Activated CD4-positive, alpha-beta T cell treated with anti-CD3 and anti-CD28 coated beads, Interleukin-2, Interleukin-4, amounts not matched to agents 100 ng/mL and 50 ng/mL, durations not matched to agents 16 hours and 8 hours (primary cell): ENCODE measurements at places on chromosomes 4 and X.
A peak's percentile ranks its signal among the peaks of the same experiment; 100 is the strongest.

DNA sequence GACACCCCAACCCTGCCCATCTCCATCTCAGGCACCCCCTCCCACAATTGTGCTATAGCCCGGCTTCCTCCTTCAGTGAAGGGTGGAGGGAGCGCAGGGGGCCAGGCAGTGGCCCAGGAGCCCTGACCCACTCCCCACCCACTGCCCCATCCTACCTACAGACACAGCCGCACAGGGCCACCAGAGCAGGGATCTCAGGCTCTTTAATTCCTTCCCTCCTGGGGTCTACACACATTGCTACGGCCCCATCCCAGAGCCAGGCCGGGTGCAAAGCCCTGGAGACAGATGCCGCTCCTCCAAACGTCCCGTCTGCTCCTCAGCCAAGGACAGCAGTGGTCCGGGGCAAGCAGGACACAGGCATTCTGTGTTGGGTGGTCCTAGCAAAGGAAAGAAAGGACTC is 12.8 kb upstream of the DUSP9 start:
- no peak for DNase-seq

GRCh38 chr4:32601848-32602247 is 1881.7 kb downstream of the PCDH7 start:
- no peak for DNase-seq

GRCh38 chrX:68424719-68425118 is 8.6 kb downstream of the OPHN1 start:
- no peak for DNase-seq

- DNase-seq: no peak
Observed at GRCh38 chr4:88989990-88990389, 67.0 kb downstream of the FAM13A start.

- DNase-seq: no peak
Observed at GRCh38 chr4:160510928-160511327, 1408.0 kb downstream of the RAPGEF2 start.

GRCh38 chr4:156437666-156438065 is 484.0 kb upstream of the CTSO start:
- DNase-seq: no peak

DNA sequence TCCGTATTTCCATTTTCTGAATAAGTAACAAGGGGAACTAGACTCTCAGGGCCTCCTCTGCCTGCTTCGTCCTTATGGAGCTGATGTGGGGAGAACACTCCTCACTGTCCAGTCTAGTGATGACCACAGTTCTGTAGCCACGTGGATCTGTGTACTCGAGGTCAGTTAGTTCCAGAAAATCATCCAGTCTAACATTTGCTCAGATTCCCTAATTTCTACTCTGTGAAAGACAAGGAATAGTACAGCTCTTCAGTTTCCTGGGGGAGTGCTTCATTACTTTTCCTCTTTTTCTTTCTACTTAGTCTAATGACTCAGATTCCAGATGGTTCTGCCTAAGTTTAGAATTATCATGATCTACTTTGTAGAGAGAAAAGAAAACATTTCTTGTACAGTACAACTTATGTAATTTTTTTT is 82.6 kb downstream of the SORBS2 start:
- DNase-seq: no peak

DNA sequence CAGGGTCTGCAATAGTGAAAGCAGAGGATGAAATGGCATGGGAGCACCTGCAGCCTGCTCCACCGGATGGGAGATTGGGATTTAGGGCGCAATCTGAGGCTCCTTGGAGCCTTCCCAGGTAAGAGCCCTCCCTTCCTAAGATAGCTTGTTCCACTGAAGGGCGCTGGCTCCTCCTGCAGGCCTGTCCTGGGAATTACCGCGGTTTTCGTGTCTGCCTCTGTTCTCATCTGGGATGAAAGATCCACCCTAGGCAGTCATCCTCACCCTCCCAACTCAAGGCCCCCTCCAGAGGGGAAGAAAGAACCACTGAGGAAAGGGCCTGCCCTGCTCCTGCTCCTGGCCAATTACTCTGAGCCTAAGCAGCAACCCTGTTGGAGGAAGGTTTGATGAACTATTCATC is 547.5 kb downstream of the SMARCA1 start:
- peak; percentile 17 for DNase-seq

- no peak for DNase-seq
Observed at GRCh38 chrX:139762400-139763183, 54.6 kb upstream of the MCF2 start.

DNA sequence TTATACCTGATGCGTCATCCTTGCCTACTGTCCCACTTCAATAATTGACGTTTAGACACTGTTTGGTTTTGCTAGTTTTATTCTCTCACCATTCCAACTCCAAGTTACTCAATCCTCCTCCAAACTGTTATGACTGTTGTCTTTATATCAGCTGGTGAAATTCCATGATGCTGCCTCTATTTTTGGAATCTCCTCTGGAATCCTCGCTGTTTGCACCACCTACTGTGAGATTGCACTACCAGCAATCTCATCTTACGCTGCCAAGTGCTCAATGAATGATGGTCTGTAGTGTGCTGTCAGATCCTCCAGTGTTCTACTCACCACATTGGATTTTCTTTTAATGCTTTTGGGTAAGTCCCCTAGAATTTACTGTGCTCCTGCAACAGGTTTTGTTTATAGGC is 13.2 kb upstream of the PCDH18 start:
- no peak for DNase-seq

DNA sequence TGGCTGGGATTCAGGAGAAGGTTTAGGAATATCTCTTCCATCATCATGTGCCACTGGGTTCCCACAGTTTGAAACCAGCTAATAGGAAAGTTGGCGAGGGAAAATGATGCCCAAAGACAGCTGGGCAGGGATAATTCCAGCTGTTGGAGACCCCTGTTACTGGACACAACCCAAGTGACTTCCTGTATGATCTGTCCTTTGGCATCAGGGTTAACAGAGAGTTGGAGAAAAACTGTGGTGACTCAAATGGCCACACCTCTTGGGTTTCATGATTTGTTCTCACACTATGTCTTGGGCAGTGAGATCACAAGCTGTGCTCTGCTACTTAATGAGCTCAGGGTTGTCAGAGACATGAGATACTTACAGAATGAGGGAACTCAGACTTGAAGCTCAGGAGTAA is 3.8 kb downstream of the FGF16 start:
- no peak for DNase-seq

DNA sequence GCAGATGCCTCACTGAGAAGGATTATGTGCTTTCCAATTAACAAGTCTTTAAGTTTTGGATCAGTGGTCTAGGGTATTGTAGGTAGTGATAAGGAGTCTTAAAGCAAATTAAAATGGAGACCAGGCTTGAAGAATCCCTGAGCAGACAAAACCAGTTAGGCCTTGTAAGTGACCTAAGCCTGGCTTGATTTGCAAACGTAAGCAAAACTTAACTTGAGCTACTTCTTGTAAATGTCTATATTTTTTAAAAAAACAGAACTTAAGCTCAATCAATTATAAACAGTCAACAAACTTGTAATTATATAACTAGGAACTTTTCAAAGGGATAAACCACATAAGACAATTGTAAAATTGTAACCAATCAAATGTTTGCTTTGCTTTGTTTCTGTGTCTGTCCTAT is 72.7 kb upstream of the NALF2 start:
- no peak for DNase-seq
